ENCODE measurements at places on chromosomes 2 and 18. TPM values are rescaled to one million over a fixed set of nuclear protein-coding genes. Genes with fewer than 3 reads are reported as not detected.

The FRZB gene
- 6.9 TPM for total RNA-seq

The KLHL30 gene
- total RNA-seq, result 0.50 TPM

The FBXO48 gene
- 2.0 TPM for total RNA-seq

The TSGA10 gene
- total RNA-seq, result 19.4 TPM

The C2orf15 gene
- total RNA-seq, result 1.7 TPM

The RAPGEF4 gene
- 290 TPM for total RNA-seq

The IFIH1 gene
- 10.4 TPM for total RNA-seq

The IGFBP5 gene
- total RNA-seq, result 63.9 TPM

The PROKR1 gene
- total RNA-seq, result not detected

The FER1L5 gene
- 1.9 TPM for total RNA-seq

The TUBB8B gene
- total RNA-seq, result not detected

The MARCHF4 gene
- 6.3 TPM for total RNA-seq

The PLGLB1 gene
- total RNA-seq, result 18.1 TPM

The ANKRD44 gene
- total RNA-seq, result 28.0 TPM

The EPHA4 gene
- 169 TPM for total RNA-seq

The PSD4 gene
- total RNA-seq, result 13.8 TPM

The MEP1B gene
- 0.25 TPM for total RNA-seq

The ARHGEF4 gene
- 284 TPM for total RNA-seq

The SPP2 gene
- total RNA-seq, result not detected

The SLC9A4 gene
- total RNA-seq, result 0.23 TPM

The SOS1 gene
- total RNA-seq, result 43.4 TPM

The NAT8 gene
- not detected for total RNA-seq

The NEU4 gene
- total RNA-seq, result 10.7 TPM

The INHA gene
- 2.2 TPM for total RNA-seq

The TLX2 gene
- total RNA-seq, result not detected

The AMER3 gene
- total RNA-seq, result 26.6 TPM

The NPC1 gene
- 51.6 TPM for total RNA-seq

The PFN4 gene
- 0.67 TPM for total RNA-seq

The TNS1 gene
- 121 TPM for total RNA-seq

The EMILIN1 gene
- total RNA-seq, result 18.6 TPM

The LDLRAD4 gene
- 110 TPM for total RNA-seq

The GPR39 gene
- total RNA-seq, result 0.44 TPM

The SERTAD2 gene
- total RNA-seq, result 21.2 TPM

The GYPC gene
- 9.5 TPM for total RNA-seq

The FOXD4L1 gene
- total RNA-seq, result 0.46 TPM

The PPIL3 gene
- total RNA-seq, result 36.1 TPM

Measured in dorsolateral prefrontal cortex (tissue), 122 donors.